ENCODE measurements at places on chromosomes 12 and 14. TPM values are rescaled to one million over a fixed set of nuclear protein-coding genes. Genes with fewer than 3 reads are reported as not detected.

WDHD1 gene
- 10.0 TPM for total RNA-seq

TAS2R30 gene
- not detected for total RNA-seq

PRB2 gene
- total RNA-seq: not detected

NPFF gene
- total RNA-seq: 0.19 TPM
